ENCODE measurements at places on chromosomes 13 and 19. TPM values are rescaled to one million over a fixed set of nuclear protein-coding genes. Genes with fewer than 3 reads are reported as not detected.

DNA sequence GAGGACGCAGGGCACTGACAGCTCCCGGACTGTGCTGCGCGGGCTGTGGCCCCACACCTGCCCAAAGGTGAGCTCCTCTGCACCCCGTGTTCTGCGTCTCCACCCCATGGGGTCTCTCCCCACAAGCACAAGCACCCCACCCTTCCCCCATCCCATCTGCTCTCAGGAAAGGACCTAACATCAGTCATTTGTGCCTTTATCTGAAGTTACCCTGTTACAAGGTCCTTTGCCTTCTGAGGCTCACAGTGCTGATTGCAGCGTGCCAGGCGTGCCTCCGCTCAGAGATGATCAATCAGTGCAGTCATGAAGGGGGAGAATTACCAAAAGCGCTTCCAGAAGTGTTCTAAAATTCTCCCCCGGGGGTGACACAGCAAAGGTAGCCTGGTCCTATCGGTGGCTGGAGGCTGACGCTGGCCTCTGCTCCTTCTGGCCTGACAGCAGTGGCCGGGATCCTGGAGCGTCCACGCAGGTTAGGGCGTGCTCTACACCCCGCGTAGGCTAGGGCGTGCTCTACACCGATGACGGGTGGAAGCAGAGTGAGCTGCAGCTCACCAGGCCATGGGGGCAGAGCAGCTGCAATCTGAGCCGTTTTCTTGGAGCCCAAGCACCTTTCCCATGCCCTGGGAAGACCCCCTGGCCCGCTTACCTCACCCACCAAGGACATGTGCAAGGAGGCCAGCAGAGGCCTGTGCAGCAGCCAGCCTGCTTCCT lies 84.7 kb upstream of the TM9SF2 start:
- no peaks in the 10 kb centered on the region for H3K4me1 ChIP-seq
- no peak overlapping the region for H3K27ac ChIP-seq
- H3K27me3 ChIP-seq = no peaks in the 10 kb centered on the region
- no peak for DNase-seq
- no peak overlapping the region for H3K4me3 ChIP-seq
- H3K36me3 ChIP-seq = no peaks in the 10 kb centered on the region

- no peak for DNase-seq
- H3K4me1 ChIP-seq = peaks cover 72% of the 10 kb centered on the region
- no peaks in the 10 kb centered on the region for H3K27me3 ChIP-seq
- H3K27ac ChIP-seq = peak overlapping the region; percentile 98
- H3K4me3 ChIP-seq = no peak overlapping the region
Measured at GRCh38 chr19:944663-945241, 18.9 kb downstream of the ARID3A start.

DNA sequence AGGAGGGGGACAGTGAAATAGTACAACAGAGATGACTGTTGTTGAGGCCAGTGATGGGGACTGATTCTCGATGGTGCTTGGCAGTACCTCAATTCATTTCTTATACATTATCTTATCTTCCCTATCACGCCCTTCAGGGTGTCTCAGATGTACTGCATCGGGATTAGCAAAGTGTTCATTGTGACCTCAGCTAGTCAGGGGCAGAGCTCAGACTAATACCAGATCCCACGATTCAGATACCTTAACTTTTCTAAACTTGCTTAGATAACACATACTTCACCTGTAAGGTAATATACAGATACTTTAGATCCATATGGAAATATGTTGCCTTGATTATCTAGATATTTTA lies 720.6 kb downstream of the EFNB2 start:
- no peaks in the 10 kb centered on the region for H3K36me3 ChIP-seq
- H3K4me3 ChIP-seq = no peak overlapping the region
- no peak for DNase-seq
- no peaks in the 10 kb centered on the region for H3K4me1 ChIP-seq
- H3K27ac ChIP-seq = no peak overlapping the region

- no peaks in the 10 kb centered on the region for H3K27me3 ChIP-seq
- no peaks in the 10 kb centered on the region for H3K36me3 ChIP-seq
- peak; percentile 63 for DNase-seq
- no peaks in the 10 kb centered on the region for H3K4me1 ChIP-seq
- no peak overlapping the region for H3K27ac ChIP-seq
- no peak overlapping the region for H3K4me3 ChIP-seq
Measured at GRCh38 chr13:103140001-103140671, 73.9 kb upstream of the SLC10A2 start.

GRCh38 chr19:19105365-19106055 lies 32.8 kb downstream of the TMEM161A start:
- peaks cover 25% of the 10 kb centered on the region for H3K36me3 ChIP-seq
- H3K27ac ChIP-seq = peak overlapping the region; percentile 76
- H3K4me1 ChIP-seq = peaks cover 28% of the 10 kb centered on the region

GRCh38 chr13:108407495-108407894 lies 138.0 kb downstream of the TNFSF13B start:
- no peaks in the 10 kb centered on the region for H3K4me1 ChIP-seq
- H3K27ac ChIP-seq = no peak overlapping the region
- no peak overlapping the region for H3K4me3 ChIP-seq
- no peak for DNase-seq

DNA sequence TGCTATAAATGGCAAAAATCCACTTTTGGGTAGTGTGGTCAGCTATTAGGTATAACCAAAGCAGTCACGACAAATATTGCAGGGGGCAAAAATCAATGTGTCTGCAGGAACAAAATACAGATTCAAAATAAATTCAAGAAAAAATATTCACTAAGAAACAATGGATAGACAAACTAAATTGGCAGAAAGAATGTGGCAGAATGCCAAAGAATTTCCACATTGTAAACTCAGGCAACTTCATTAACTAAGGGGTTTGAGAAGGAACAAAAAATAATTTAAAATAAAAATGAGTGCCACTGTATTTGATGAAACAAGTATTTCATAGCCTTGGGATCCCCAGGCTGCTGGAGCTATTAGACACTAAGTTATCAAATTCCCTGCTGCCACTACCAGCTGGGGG lies 193.1 kb downstream of the VWA8 start:
- no peak overlapping the region for H3K4me3 ChIP-seq
- no peaks in the 10 kb centered on the region for H3K4me1 ChIP-seq
- no peaks in the 10 kb centered on the region for H3K27me3 ChIP-seq
- no peak for DNase-seq
- H3K27ac ChIP-seq = no peak overlapping the region
- no peaks in the 10 kb centered on the region for H3K36me3 ChIP-seq

- no peak overlapping the region for H3K27ac ChIP-seq
- no peaks in the 10 kb centered on the region for H3K4me1 ChIP-seq
- H3K4me3 ChIP-seq = no peak overlapping the region
- no peaks in the 10 kb centered on the region for H3K36me3 ChIP-seq
- no peak for DNase-seq
Measured at GRCh38 chr13:104385404-104385803, 1319.2 kb upstream of the SLC10A2 start.

- peaks cover 17% of the 10 kb centered on the region for H3K4me1 ChIP-seq
- no peaks in the 10 kb centered on the region for H3K36me3 ChIP-seq
- no peak within 1 kb of the TSS for H3K27ac ChIP-seq
- DNase-seq = no peak
Measured at GRCh38 chr19:10420444-10421239, at the start of gene PDE4A. Gene PDE4A, plus strand, starts transcription at chr19:10420538. Its CDS starts 227 bp downstream, at chr19:10420765.

DNA sequence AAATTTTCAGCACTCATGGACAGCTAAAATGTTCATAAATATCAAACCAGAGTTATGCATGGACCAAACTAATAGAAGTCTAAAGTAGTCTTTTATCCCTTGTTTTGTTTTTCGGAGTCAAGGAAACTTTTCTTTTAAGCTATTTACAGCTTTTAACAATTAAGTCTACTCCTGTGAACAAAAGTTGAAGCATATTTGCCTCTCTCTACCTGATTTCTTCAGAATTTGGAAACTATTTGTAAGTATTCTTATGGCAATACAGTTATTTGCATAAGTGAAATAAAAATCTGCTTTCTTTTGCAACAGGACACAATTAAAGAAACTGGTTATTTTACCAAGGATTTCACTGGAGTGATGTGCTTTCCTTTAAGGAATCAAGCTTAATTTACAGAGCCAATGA lies 47.1 kb upstream of the ANKRD10 start:
- no peak overlapping the region for H3K4me3 ChIP-seq
- H3K27me3 ChIP-seq = no peaks in the 10 kb centered on the region
- DNase-seq = no peak
- no peak overlapping the region for H3K27ac ChIP-seq
- no peaks in the 10 kb centered on the region for H3K4me1 ChIP-seq

- no peaks in the 10 kb centered on the region for H3K27me3 ChIP-seq
- H3K4me3 ChIP-seq = no peak overlapping the region
- H3K36me3 ChIP-seq = no peaks in the 10 kb centered on the region
Measured at GRCh38 chr13:29452773-29453616, 142.5 kb downstream of the SLC7A1 start.

- no peak overlapping the region for H3K27ac ChIP-seq
- no peaks in the 10 kb centered on the region for H3K4me1 ChIP-seq
- peak; percentile 51 for DNase-seq
- H3K4me3 ChIP-seq = no peak overlapping the region
- H3K27me3 ChIP-seq = no peaks in the 10 kb centered on the region
Measured at GRCh38 chr19:17778968-17779929, 15.7 kb upstream of the B3GNT3 start.

- H3K27me3 ChIP-seq = no peaks in the 10 kb centered on the region
- peaks cover 5% of the 10 kb centered on the region for H3K4me1 ChIP-seq
- peak within 1 kb of the TSS; percentile 73 for H3K4me3 ChIP-seq
- H3K36me3 ChIP-seq = peaks cover 5% of the 10 kb centered on the region
Measured at GRCh38 chr19:44748426-44749254, at the start of gene BCL3. Gene BCL3, plus strand, starts transcription at chr19:44748708. Its CDS starts 83 bp downstream, at chr19:44748791.

DNA sequence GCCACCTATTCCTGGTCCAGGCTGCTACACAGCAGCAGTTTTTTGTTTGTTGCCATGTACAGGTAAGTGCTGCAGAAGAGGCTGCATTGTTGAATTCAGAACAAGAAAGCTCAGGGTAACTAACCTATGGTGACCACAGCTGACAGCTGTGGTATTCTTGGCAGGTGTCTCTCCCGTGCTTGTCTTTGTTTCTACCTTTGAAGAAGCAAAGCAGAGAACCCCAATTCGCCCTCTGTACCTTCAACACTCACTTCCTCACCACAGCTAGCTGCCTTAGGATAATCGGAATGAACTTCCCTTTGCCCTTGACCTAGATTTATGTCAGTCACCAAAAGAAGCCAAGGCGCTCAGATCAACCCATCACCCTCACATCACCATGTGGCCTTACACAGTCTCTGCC lies 1703.3 kb upstream of the SLC10A2 start:
- no peak overlapping the region for H3K27ac ChIP-seq
- no peak for DNase-seq
- no peaks in the 10 kb centered on the region for H3K4me1 ChIP-seq

GRCh38 chr19:49336482-49337266 lies 1.5 kb downstream of the CD37 start:
- H3K4me3 ChIP-seq = no peak overlapping the region
- peaks cover 10% of the 10 kb centered on the region for H3K36me3 ChIP-seq
- H3K27me3 ChIP-seq = no peaks in the 10 kb centered on the region

DNA sequence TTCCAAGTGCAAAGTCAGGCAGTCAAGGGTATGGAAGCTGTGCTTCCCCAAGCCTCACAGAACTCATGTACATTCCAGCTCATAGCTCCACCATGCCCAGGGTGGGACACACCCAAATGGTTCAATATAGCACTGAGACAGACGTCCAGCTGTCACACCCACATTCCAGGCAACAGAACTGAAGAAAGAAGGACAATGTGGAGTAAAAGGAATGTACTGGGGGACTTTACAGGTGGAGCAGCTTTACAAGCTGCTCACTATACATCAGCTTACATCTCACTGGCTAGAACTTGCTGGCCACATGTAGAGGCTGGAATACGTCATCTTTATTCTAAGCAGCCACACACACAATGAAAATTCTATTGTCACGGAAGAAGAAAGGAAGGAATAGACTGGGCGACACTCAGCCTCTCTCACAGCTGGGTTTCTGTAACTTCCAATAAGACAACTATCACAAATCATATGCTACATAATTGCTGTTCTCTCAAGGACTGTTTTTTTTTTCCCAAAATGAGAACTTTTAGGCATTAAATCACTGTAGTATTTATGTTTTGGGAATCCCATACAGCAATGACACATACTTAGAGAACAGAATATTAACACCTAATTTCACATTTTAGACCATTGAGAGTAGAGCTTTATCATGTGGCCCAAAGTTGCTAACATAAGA lies 86.1 kb downstream of the KLF12 start:
- H3K4me3 ChIP-seq = no peak overlapping the region
- no peaks in the 10 kb centered on the region for H3K4me1 ChIP-seq
- no peak overlapping the region for H3K27ac ChIP-seq

GRCh38 chr19:31128291-31128690 lies 220.9 kb downstream of the TSHZ3 start:
- H3K36me3 ChIP-seq = no peaks in the 10 kb centered on the region
- no peak for DNase-seq
- no peaks in the 10 kb centered on the region for H3K27me3 ChIP-seq
- H3K4me3 ChIP-seq = no peak overlapping the region

DNA sequence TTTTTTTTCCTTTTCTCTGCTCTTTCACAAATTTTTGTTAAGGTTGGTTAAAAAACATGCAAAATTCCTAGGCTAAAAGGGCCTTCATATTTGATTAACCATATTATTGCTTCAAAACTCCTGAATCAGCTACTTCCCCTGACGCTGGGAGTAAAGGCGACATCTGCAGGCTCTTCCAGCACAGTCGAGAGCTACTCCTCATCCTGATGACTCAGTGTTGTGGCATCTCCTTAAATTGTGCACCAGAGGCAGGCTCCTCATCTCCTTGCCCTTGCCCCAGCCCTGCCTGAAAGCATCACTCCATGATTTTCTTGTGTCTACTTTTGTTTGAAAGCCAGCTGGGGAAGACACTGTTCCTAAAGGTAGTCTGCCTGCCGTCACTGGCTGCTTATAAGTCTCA lies 24.5 kb upstream of the SOX1 start:
- H3K4me3 ChIP-seq = no peak overlapping the region
- no peak overlapping the region for H3K27ac ChIP-seq
- no peaks in the 10 kb centered on the region for H3K36me3 ChIP-seq

DNA sequence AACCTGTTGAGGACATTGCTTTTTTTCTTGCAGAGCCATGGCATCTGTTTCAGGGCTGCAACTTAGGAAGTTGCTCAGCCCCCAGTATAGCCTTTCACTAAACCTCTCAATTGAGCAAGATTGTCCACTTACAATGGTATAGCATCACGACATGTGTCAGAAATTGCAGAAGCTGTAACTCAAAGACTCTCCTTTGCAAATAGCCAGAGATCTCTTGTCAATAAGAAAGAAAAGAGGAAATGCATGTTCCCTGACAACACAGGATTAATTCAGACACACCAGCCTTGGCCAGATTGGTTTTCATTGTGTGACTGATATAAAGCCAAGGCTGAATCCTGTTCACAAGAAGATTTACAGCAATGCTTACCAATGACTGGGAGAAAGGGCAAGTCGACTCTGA lies 38.7 kb upstream of the CYSLTR2 start:
- DNase-seq = no peak
- H3K4me1 ChIP-seq = no peaks in the 10 kb centered on the region
- no peaks in the 10 kb centered on the region for H3K27me3 ChIP-seq
- no peak overlapping the region for H3K4me3 ChIP-seq

GRCh38 chr19:58229255-58229639 lies 533 bp downstream of the ZNF544 start:
- peak; percentile 7 for DNase-seq

TRPM4 gene
- polyA plus RNA-seq = 15.8 TPM

OR7E24 gene
- polyA plus RNA-seq = not detected

THAP8 gene
- 6.2 TPM for polyA plus RNA-seq

CEACAM21 gene
- polyA plus RNA-seq = 1.1 TPM

SPRY2 gene
- 10.3 TPM for polyA plus RNA-seq

ATXN8OS gene
- polyA plus RNA-seq = not detected

KLK15 gene
- not detected for polyA plus RNA-seq

PRR19 gene
- polyA plus RNA-seq = 1.0 TPM

LRRC4B gene
- 1.1 TPM for polyA plus RNA-seq

THSD8 gene
- 2.9 TPM for polyA plus RNA-seq

WDR62 gene
- 5.0 TPM for polyA plus RNA-seq

TMEM147 gene
- 70.3 TPM for polyA plus RNA-seq

LGALS14 gene
- polyA plus RNA-seq = not detected

ZNF491 gene
- polyA plus RNA-seq = 0.45 TPM

KCNRG gene
- polyA plus RNA-seq = 0.74 TPM

ZNF723 gene
- polyA plus RNA-seq = not detected
